Chondrocyte (in vitro differentiated cells): ENCODE measurements at places on chromosomes 7 and 10. TPM values are rescaled to one million over a fixed set of nuclear protein-coding genes. Genes with fewer than 3 reads are reported as not detected.

DNA sequence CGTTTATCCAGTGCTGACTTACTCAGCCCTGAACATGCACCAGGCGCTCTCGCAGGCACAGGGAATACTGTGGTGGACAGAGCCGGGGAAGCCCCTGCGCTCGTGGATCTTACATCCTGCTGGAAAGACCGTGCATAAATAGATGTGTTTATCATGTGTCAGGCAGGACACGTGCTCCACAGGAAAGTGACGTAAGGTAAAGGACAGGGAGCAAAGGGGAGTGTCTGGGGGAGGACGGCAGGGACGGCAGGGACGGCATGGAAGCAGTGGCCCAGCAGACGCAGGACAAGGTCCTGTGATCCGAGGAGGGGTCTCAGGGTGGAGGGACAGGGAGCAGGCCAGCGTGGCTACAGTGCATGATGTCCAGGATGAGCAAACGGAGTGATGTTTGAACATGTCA lies 410.5 kb downstream of the PAXIP1 start:
- H3K36me3 ChIP-seq = no peaks in the 10 kb centered on the region
- no peaks in the 10 kb centered on the region for H3K4me1 ChIP-seq
- no peaks in the 10 kb centered on the region for H3K27me3 ChIP-seq
- H3K4me3 ChIP-seq = no peak overlapping the region

DNA sequence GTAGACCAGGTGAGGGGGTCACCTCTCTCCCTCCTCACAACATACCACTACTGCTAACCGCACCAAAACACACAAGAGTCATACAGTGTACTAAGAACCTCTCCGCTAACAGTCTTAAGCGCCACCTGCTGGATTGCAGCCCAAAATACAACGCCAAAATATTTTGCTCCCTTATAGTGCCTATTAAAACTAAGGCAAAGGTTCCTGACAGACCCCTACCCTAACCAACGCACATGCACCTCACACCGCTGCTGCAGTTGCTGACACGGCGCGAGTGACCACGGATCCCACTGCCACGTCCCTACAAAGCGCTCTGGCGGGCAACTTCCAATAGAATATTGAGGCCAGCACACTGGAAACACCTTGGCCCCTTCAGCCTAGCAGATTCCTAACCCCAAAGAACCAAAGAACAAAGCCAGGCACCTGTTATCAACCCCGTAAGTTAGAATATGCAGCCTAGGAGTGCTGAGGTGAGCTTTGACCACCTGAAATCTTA lies 563.6 kb upstream of the SEMA3D start:
- no peak for DNase-seq
- H3K36me3 ChIP-seq = peaks cover 19% of the 10 kb centered on the region
- peaks cover 10% of the 10 kb centered on the region for H3K4me1 ChIP-seq
- H3K27ac ChIP-seq = no peak overlapping the region

DNA sequence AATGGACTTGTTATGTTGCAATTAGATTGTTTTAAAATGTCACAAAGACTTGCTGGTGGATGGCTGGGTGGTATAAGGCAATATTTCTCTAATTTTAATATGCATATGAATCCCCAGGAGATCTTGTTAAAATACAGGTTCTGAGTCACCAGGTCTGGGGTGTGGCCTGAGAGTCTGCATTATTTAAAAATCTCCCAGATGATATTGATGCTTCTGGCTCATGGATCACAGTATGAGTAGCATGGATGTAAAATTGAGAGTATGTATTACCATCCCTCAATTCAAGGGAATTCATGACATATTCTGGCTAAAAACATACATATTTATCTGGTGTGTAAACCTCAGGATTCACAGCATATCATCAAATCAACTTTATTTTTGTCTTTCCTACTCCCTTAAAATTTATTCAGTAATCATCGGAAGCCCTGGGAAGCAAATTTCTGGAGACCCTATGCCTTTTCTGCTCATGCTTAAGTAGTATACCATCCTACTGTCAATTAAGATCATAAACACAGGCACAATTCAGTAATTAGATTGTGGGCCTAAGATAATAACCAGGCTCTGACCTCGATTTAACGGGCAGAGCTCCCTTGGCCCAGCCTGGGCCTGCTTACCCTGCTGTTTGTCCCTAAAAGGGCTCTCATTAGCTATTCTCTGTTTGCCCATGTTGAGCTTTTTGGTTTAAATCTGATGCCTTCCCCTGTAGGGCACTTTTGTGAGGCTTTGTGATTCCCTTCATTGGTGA lies 29.6 kb upstream of the ICA1 start:
- no peak overlapping the region for H3K4me3 ChIP-seq
- peaks cover 3% of the 10 kb centered on the region for H3K4me1 ChIP-seq
- no peaks in the 10 kb centered on the region for H3K36me3 ChIP-seq
- DNase-seq = no peak
- no peak overlapping the region for H3K27ac ChIP-seq
- H3K27me3 ChIP-seq = peaks cover 6% of the 10 kb centered on the region

ZNF33B gene
- total RNA-seq = 6.6 to 12.4 TPM (median 10.5 TPM) in 3 replicates

FAM13C gene
- 4.9 to 5.9 TPM (median 5.1 TPM) in 3 replicates for total RNA-seq

DNA sequence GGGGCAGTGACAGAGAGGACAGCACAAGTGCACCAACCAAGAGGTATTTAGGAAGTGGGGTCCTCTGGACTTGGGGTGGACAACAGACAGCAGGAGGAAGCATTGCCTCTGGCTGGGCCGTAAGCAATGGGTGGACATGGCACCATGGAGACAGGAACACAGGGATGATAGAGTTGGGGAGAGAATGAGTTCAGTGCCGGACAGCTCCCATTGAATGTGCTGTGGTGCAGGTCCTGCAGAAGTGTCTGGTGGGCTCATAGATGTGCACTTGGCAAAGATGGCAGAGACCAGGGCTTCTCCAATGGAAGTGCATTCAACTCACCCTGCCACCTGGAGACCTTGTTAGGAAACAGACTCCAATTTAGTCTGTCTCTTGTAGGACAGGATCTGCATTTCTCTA lies 341.5 kb upstream of the ZMIZ1 start:
- H3K4me3 ChIP-seq = no peak overlapping the region
- H3K4me1 ChIP-seq = peaks cover 11% of the 10 kb centered on the region

- H3K4me3 ChIP-seq = no peak overlapping the region
- DNase-seq = no peak
- H3K27me3 ChIP-seq = no peaks in the 10 kb centered on the region
- peak overlapping the region; percentile 42 for H3K27ac ChIP-seq
- no peaks in the 10 kb centered on the region for H3K36me3 ChIP-seq
Observed at GRCh38 chr10:64396105-64396708, 875.0 kb downstream of the REEP3 start.

GRCh38 chr10:91162050-91162494 lies 58.4 kb upstream of the PCGF5 start:
- H3K27me3 ChIP-seq = peaks cover 3% of the 10 kb centered on the region
- H3K27ac ChIP-seq = peak overlapping the region; percentile 78
- DNase-seq = no peak
- no peaks in the 10 kb centered on the region for H3K36me3 ChIP-seq

DNA sequence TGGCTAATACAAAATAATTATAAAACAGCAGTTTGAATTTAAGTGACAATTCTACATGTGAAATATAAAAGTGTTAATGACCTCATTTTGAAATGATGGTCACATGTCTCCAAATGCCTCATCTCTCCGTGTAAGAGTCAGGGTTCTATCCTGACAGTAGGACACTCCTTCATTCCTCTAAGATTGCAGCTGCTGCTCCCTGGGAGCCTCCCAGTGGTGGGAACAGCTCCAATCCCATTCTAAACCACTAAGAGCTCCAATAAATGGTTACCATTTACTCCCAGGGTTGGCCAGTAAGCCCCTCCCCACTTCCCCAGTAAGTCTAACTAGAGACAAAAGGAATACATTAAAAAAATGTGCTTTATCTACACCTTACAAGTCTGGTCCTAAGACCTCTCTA lies 344.6 kb upstream of the AOAH start:
- no peak overlapping the region for H3K4me3 ChIP-seq
- no peaks in the 10 kb centered on the region for H3K36me3 ChIP-seq
- H3K27me3 ChIP-seq = peaks cover 3% of the 10 kb centered on the region
- no peak overlapping the region for H3K27ac ChIP-seq

DNA sequence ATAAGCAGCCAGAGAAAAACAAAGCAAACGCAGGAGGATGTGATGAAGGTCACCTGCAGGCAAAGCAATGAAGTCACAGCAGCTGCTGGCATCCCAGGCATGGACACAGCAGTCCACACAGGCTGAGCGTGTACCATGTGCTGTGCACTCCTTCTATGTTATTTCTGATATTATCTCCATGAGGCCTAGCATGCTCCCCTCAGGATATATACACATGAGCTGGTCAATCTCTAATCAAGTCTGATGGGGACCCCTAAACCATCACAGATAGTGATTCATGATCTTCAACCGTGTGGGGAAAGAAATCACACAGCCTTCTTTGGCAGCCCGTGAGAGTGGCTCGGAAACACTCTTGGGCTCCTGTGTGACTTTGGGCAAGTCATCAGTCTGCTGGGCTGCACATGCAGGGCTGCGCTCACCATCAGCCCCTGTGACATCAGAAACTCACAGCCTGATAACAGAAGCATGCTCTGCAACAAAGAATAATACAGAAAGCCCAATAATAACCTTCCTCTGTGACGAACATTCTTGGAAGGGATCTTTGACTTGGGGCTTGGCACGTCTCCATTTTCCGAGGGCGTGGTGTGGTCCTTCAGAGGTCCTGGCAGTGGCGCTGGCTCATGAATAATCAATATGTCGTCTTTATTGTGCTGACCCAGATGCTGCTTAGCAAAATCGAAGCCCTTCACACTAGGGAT lies 83.0 kb upstream of the ATP6V0A4 start:
- no peak overlapping the region for H3K27ac ChIP-seq
- no peak overlapping the region for H3K4me3 ChIP-seq
- DNase-seq = no peak
- H3K36me3 ChIP-seq = peaks cover 2% of the 10 kb centered on the region
- no peaks in the 10 kb centered on the region for H3K27me3 ChIP-seq

CASTOR2 gene
- 9.6 to 16.6 TPM (median 10.3 TPM) in 3 replicates for total RNA-seq

SEC23IP gene
- 65.2 to 90.3 TPM (median 70.0 TPM) in 3 replicates for total RNA-seq

GALNT17 gene
- 20.6 to 24.4 TPM (median 24.2 TPM) in 3 replicates for total RNA-seq

DNA sequence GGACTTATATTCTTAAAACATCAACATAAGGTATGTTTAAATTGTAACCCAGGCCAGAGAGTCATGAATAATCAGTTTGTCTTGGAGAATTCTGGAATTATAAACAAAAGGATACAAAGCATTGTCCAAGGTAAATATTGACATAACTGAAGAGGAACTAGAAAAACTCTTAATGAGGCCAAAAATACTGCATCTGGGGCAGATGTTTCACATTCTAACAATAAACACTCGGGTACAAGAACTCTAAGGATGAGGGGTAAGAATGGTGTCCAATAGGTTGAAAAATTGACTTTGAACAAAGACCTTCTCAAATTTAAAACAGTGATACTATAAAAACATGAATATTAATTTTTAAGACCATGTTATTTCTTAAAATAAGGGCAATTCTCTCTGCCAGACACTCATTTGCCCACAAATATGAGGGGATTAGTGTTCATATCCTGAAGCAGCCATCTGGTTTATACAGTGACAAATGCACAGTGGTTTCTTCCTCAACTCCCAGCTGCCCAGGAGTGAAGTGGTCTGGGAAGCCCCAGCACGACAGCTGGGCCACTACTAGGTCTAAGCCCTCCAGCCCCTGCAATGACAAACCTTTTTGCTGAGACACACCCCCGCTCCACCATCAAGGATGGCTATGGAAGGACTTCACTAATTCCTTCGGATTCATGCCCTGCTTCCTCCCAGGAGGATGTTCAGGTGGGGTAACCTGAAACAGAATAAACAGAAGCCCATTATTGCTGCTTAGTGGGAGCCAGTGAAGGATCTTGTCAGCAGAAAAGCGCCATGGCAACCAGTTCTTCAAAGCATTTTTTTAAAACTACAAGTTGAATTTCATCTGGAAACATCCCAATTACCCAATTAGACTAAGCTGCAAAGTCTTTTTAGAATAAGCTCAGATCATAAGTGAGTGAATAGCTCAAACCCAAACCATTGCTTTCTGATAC lies 107.5 kb upstream of the ARID5B start:
- H3K4me1 ChIP-seq = peaks cover 54% of the 10 kb centered on the region
- H3K27ac ChIP-seq = peak overlapping the region; percentile 84
- H3K27me3 ChIP-seq = no peaks in the 10 kb centered on the region

DNA sequence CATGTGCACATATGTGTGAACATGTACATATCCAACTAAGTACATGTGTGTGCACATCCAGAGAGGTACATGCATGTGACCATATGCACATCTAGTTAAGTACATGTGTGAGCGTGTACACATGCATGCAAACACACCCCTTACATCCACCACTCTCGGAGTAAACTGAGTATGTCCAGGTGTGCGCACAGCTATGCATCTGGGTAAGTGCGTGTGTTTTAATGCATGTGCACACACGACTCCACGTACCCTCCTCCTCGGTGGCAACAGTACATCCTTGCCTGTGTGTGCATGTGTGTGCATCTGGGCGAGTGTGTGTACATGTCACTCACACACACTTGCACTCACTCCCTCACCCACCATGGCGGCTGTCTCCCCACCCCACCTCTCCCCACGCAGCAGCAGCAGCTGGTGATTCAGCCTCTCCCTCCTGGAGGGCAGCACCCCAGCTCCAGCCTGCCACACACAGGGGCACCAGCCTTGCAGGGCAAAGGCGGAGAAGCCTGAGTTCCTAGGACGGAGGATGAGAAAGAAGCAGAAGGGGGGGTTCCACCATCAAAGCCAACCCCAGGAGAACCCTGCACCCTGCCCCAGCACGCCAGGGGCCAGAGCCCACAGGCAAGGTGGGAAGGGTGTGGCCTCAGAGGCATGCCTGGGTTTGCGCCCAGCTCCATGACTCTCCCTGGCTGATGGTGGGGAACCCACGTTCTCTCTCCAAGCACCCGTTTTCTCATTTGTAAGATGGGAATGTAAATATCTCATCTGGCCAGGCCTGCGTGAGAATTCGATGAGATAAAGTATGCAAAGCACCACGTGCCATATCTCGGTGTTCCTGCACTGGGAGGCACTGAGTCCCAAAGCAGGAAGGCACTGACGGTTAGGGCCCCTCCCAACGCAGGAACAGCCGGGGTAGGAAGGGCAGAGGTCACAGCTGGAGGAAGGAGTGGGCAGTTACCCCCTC lies 27.7 kb upstream of the DNAAF5 start:
- DNase-seq = peak; percentile 68
- peaks cover 26% of the 10 kb centered on the region for H3K4me1 ChIP-seq
- no peak overlapping the region for H3K4me3 ChIP-seq
- H3K27me3 ChIP-seq = no peaks in the 10 kb centered on the region
- no peak overlapping the region for H3K27ac ChIP-seq

GNG11 gene
- total RNA-seq = 8.2 to 15.0 TPM (median 9.4 TPM) in 3 replicates

- H3K36me3 ChIP-seq = peaks cover 12% of the 10 kb centered on the region
- DNase-seq = no peak
- no peak overlapping the region for H3K4me3 ChIP-seq
- H3K27me3 ChIP-seq = no peaks in the 10 kb centered on the region
- H3K27ac ChIP-seq = peak overlapping the region; percentile 39
Observed at GRCh38 chr7:92758796-92759431, 77.5 kb downstream of the CDK6 start.

- H3K4me1 ChIP-seq = peaks cover 6% of the 10 kb centered on the region
- DNase-seq = no peak
- H3K27me3 ChIP-seq = no peaks in the 10 kb centered on the region
- no peak overlapping the region for H3K4me3 ChIP-seq
- H3K27ac ChIP-seq = no peak overlapping the region
Observed at GRCh38 chr10:133315847-133316246, 7.1 kb downstream of the ZNF511 start.

AKR1C3 gene
- total RNA-seq = 0.46 to 0.54 TPM (median 0.50 TPM) in 3 replicates

ADAM12 gene
- total RNA-seq = 92.2 to 175 TPM (median 166 TPM) in 3 replicates
